Breast epithelium (tissue), 4 donors: ENCODE measurements at places on chromosomes 6 and 20.

GRCh38 chr6:98871057-98871456 is 36.7 kb downstream of the POU3F2 start:
- H3K27ac ChIP-seq = no peak overlapping the region
- H3K36me3 ChIP-seq = no peaks in the 10 kb centered on the region
- no peaks in the 10 kb centered on the region for H3K27me3 ChIP-seq
- H3K4me1 ChIP-seq = no peaks in the 10 kb centered on the region
- DNase-seq = no peak

- no peaks in the 10 kb centered on the region for H3K4me1 ChIP-seq
- no peak overlapping the region for H3K27ac ChIP-seq
- no peak for DNase-seq
Measured at GRCh38 chr6:64383277-64383676, 747.7 kb downstream of the PHF3 start.

- H3K27ac ChIP-seq = no peak overlapping the region
- no peaks in the 10 kb centered on the region for H3K4me1 ChIP-seq
- no peak overlapping the region for H3K4me3 ChIP-seq
- DNase-seq = no peak
Measured at GRCh38 chr6:64256483-64256882, 620.9 kb downstream of the PHF3 start.

DNA sequence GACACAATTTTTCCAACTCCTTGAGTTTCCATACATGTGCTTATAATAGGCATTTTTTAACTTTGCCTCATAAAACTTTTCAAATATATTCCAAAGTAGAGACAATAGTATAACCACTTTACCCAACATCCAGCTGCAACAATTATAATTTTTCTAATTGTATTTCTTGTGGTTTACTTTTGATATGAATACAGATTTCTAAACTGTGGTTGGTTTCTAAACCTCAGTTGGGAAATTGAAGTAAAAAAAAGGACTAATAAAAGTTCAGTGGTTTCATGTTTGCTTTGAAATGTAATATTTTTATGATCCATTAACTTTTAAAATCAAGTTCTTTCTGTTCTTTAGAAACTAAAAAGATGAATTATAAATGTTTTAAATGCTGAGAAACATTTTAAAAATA is 40.0 kb downstream of the FRK start:
- no peaks in the 10 kb centered on the region for H3K36me3 ChIP-seq
- no peaks in the 10 kb centered on the region for H3K27me3 ChIP-seq
- H3K4me3 ChIP-seq = no peak overlapping the region
- H3K27ac ChIP-seq = no peak overlapping the region
- no peak for DNase-seq
